ENCODE measurements at places on chromosomes 2 and 18.
A peak's percentile ranks its signal among the peaks of the same experiment; 100 is the strongest.

GRCh38 chr2:30903326-30903725, 96.1 kb upstream of the CAPN13 start:
- DNase-seq: no peak

DNA sequence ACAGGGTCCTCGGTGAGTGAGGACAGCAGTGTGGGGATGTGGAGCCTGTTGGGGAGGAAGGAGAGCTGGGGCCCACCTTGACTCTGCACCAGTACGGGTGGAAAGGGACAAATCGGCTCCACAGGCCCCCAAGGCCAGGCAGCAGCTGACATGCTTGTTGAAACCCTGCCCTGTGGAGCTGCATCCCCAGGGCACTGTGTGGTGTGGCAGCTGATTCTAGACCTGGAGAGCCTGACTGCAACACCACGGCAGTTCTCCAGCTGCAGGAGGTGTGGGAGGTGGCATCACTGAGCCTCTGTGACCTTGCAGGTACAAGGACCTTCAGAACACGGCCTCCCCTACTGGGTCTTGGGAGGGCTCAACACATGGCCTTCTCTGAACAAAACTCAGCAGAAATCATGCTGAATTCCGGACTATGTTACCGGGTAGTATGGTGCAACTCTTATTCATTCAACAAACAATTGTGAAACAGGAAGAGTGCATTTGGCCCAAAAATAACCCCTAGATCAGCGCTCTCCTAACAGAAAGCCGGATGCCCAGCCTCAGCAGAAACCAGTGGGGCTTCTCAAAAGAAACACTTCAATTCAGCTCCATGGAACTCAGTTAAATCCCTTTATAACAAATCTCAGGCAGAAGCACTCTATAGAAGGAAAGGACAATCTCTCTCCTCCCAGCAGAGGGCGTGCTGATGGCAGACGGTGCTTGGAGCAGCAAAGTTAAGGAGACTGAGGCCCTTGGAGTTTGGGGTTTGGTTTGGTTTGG, 104.4 kb upstream of the SALL3 start:
- no peak for DNase-seq

DNA sequence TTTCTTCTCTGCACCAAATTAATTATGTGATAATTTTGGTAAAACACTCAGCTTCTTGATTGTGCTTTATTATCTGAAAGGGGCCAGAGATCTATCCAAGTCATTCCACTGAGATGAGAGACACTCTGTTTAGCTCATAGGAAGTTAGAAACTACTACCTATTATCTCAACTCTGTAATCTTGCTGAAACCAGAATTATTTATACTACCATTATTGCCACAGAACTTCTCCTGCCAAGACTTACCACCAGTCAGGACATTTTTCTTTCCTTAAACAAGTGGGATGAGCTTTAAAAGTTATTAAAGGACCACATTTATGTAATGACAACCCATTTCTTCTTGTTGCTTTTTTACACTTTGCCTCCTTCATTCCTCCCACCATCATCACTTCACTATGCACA, 855.6 kb upstream of the PIK3C3 start:
- DNase-seq: no peak

GRCh38 chr2:218880102-218880858, at the start of gene WNT10A:
Gene WNT10A (plus strand): TSS chr2:218880852. CDS start chr2:218880996, 144 bp downstream.
- DNase-seq: peak; percentile 57

- DNase-seq: no peak
These were observed 54.3 kb downstream of the THOC1 start for GRCh38 chr18:213505-213904.

DNA sequence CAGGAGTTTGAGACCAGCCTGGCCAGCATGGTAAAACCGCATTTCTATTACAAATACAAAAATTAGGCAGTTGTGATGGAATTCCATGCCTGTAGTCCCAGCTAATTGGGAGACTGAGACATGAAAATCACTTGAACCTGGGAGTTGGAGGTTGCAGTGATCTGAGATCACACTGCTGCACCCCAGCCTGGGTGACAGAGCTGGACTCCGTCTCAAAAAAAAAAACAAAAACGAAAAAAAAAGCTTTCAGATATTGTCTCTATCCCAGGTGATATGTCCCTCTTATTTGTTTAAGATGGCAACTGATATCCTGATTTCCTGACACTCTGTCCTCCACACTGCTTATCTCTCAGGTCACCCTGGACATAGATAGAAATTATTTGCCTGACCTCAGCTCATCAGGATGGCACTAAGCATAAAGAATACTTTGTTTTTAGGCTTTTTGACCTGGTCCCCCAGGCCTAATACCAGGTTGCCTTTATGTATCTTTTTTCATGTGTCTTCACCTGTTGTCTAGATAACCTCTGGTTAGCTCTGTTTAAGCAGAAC, 295.2 kb upstream of the KCNJ3 start:
- DNase-seq: no peak

GRCh38 chr2:176370467-176371171, 101.4 kb downstream of the MTX2 start:
- DNase-seq: no peak

DNA sequence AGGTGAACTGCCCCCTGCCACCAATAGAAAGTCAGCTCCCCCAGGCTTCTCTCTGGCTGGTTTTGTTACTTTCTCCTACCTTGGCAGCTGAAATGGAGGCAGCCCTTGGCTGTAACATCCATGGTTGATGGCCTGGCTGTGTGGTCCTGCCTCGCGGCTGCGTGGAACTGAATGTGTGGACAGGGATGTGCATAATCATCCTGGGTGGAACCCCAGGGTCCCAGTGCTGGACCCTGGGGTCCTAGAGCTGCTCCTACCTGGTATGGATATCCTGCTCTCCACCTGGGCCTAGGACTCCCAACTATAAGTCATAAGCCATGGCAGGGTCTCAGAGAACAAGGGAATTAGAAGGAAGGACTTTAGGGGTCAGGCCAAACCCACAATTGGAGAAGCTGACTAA, 93.5 kb downstream of the CAPN13 start:
- no peak for DNase-seq

DNA sequence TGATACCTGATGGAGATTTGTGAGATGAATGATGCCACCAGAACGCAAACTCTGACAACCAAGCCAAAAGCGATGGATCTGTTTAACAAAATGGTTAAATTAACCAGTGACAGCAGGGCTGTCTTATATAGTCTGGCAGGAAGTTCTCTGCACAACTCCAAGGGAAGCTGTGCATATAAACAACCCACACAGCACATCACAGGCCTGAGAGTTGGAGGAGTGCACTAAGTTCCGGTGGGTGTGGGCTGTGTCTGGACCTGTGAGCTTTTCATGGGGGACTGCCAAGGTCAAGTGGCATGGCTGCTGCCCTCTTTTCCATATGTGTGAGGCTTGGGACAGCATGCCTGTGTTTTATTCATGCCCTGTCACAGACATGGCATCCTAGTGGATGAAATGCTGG, 414.6 kb upstream of the TRIB2 start:
- no peak for DNase-seq
